ENCODE measurements at places on chromosomes 6 and 20.
A peak's percentile ranks its signal among the peaks of the same experiment; 100 is the strongest.

GRCh38 chr6:126072172-126072571, 85.8 kb downstream of the TRMT11 start:
- DNase-seq, result no peak

DNA sequence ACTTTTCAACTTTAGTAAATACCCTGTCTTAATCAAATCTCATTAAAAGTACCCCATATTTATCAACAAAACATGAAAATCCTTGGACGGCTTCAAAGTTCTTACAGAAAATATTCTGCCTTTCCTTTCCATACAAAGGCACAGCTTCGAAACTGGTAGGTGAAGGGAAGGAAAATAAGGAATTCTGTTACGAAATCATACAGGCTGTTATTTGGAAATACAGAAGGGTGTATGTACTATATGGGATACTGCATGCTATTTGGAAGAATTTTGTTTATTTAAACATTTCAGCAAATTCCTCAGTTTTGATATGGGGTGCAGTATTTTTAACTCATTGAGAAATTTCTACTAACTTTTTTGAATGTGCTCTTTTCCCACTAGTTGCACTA, 138.4 kb upstream of the BTN3A2 start:
- no peak for DNase-seq

DNA sequence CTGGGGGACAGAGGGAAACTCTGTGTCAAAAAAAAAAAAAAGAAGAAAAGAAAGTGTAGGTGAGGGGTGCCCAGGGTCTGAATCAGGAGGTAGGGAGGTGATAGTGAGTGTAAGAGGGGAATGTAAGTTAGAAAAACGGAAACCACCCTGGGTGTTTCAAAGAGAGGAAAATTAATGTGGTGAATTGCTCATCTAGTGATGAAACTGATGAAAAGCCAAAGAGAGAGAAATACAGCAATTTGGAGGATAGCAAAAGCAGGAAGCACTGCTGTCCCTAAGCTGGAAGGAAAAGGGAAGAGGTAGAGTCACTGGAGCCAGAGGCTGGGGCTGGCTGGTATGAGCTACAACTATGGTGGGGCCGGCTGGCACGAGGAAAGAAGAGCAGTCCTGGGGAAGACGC, 85.0 kb upstream of the CEP85L start:
- no peak for DNase-seq

- DNase-seq, result no peak
Measured at GRCh38 chr6:163092876-163093275, 321.6 kb upstream of the QKI start.

DNA sequence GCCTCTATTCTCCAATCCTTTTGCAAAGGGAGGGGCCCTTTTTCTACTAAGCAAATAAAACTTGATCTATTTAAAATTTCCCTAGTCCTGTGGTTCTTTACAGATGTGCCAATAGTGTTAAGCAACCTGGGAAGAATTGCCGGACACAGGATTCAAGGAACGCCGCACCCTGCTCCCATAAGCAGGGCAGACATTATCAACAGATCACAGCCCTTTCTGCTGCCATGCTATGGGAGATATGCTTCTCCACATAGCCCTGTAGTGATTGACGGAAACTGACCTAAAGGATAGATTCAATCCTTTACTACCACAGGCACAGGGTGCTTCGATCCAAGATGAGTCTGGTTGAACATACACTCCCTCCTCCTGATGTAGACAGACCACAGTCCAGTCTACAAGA, 118.4 kb upstream of the TRAF3IP2 start:
- no peak for DNase-seq

- DNase-seq, result no peak
Measured at GRCh38 chr6:109315341-109316110, 66.7 kb downstream of the CD164 start.

- no peak for DNase-seq
Measured at GRCh38 chr20:62366370-62367135, 559 bp downstream of the LAMA5 start.

DNA sequence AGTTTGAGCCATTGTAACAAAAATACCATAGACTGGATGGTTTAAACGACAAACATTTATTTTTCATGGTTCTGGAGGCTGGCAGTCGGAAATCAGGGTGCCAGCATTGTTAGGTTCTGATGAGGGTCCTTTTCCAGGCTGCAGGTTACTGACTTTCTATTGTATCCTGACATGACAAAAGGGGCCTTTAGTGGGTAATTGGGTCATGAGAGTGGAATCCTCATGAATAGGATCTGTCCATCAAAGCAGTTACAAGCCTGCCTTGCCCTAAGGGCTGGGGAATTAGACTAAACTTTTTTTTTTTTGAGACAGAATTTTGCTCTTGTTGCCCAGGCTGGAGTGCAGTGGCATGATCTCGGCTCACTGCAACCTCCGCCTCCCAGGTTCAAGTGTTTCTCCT, 347.9 kb upstream of the TSHZ2 start:
- no peak for DNase-seq

DNA sequence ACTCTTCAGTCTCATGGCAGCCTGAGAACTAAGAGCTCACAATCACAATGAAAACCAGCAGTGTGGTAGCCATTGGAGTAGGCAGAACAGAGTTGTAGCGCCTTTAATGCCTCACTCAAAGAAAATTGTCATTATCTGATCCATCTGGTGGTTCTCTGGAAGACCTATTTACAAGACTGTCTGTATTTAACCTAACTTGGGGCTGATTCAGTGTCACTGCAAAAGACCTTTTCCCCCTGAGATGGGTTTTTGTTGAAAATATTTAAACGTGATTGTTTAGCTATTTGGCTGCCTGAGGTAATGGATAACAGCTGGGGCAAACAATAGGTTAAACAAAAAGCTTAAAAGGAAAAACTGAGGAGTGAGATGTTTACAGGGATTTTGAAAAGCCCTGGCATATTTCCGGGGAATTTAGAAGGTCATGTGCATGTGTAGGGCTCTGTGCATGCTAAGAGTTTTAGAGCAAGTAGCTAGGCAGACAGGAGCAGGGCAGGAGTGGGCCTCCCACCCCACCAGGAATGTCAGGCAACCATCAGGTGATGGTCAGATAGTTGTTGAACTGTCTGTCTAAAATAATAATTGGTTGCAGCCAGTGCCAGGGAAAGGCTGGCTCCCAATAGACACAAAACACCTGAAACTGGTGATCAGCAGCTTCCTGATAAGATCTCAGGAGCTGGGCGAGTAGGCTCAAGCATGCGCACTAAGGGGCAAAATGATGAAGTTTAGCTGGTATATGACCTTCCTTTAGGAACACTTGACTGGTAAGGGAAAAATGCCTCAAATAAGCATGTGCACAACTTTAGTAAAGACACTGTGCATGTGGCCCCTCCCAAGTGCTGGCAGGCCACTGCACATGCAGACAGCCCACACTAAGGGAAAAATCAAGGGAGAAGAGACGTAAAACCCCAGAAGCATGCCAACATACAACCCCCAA, 70.8 kb upstream of the AKIRIN2 start:
- DNase-seq, result peak; percentile 22

- DNase-seq, result no peak
Measured at GRCh38 chr20:15851576-15852215, 721.6 kb downstream of the KIF16B start.

- DNase-seq, result no peak
Measured at GRCh38 chr20:16848061-16848460, 99.9 kb downstream of the OTOR start.

GRCh38 chr6:31068669-31069340, 43.6 kb downstream of the C6orf15 start:
- peak; percentile 57 for DNase-seq

DNA sequence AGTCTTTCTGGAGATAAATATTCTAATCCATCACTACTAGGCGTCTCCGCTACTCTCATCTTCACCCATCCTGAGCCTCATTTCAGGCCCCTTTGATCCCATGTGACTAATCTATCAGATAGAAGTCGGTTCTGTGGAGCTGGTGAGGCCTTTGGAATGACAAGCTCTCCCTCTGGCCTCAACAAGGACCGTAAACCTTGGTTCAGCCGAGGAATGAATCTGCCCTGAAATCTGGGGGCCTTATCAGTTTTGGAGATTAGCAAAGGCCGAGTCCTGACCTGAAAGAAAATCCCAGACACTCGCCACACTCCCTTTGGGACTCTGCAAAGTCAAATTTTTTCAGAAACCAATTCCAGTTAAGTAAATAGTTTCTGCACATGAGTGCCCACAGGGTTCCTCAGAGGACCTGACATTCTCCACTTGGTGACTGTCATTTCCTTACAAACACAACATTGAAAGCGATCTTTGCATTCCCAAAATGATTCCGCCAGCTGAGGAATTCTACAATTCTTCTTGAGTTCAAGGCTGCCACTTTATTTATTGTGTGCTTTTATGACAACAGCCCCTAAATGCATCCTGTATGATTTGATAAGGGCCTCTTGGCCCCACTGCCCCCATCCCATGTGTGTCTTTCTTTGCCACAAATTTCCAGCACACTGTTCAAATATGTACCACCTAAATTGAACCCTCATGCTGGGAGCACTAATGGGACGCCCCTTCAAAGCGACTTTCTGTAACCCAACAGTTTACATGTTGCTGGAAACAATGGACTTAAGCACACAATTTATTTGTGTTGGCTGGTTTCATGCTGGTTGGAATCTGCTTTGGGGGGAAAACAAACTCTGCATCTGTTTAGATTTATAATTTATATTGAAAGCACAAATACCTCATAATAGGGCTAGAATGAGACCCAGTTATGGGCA, 10.0 kb upstream of the RIPOR3 start:
- no peak for DNase-seq

DNA sequence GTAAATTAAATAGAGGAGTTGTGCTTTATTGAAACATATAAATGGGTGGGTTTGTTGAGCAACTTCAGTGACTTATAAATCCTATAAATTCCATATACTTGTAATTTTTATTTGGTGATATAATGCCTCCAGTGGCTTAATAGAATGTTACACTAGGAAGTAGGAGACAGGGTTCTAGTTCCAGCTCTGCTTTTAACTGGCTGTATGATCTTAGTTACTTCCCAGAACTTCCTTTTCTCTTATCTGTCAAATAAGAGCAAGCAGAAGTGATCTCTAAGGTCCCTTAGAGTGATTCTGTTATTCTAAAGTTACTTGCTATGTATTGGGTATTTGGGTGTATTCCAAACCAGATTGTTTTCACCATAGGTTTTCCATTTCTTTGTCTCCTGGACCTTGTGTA, 10.2 kb downstream of the ZSCAN23 start:
- DNase-seq, result no peak

GRCh38 chr6:2763876-2764540, 1.2 kb upstream of the WRNIP1 start:
- DNase-seq, result no peak

- DNase-seq, result no peak
Measured at GRCh38 chr20:676315-676937, 824 bp upstream of the SCRT2 start.

GRCh38 chr20:1933465-1933870, 38.3 kb downstream of the SIRPA start:
- DNase-seq, result peak; percentile 40

DNA sequence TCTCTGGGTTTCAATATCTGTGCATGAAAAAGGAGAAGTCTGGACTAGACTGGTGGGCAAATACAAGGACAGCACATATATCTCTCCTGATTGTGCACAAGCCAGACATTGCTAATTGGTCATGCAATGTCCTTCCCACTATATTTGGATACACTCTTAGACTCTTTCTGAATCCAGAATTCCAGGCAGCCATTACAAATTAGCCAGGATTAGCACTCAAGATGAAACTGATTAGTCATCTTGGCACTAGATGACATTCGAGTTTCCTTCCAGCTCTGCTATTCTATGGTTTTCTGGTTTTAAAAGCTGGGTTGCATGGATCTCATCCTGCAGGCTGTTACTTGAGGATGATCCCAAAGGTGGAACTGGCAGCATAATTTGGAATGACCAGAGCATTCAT, 73.2 kb downstream of the SCP2D1 start:
- no peak for DNase-seq

DNA sequence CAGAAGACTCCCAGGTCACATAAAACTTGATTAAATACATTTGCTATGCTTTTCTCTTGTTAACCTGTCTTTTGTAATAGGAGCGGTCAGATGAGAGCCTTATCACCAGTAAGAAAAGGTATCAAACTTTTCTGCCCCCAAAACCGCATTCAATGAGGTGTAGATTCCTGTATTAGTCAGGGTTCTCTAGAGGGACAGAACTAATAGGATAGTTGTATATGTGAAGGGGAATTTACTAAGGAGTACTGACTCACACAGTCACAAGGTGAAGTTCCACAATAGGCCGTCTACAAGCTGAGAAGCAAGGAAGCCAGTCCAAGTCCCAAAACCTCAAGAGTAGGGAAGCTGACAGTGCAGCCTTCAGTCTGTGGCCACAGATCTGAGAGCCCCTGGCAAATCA, 32.7 kb downstream of the PTPRK start:
- no peak for DNase-seq

DNA sequence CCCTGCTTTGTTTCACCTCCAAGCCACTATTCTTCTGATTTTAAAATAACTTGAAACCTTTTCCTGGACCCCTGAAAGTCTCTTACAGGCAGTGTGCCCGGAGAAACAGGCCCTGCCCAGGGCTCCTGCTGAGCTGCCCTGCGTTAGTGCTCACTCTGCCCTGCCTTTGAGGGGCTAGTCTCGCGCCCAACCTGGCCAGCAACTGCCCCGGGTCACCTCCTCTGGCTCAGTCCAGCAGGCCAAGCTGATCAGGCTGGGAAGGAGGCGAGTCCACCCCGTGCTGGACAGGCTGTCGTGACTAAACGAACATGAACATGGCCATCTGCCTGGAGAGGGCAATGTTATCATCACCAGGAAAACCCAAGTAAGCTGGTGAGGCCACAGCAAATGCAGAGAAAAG, 245.4 kb downstream of the ANKRD60 start:
- no peak for DNase-seq

- DNase-seq, result peak; percentile 75
Measured at GRCh38 chr6:24908650-24909035, 27.1 kb downstream of the RIPOR2 start.

DNA sequence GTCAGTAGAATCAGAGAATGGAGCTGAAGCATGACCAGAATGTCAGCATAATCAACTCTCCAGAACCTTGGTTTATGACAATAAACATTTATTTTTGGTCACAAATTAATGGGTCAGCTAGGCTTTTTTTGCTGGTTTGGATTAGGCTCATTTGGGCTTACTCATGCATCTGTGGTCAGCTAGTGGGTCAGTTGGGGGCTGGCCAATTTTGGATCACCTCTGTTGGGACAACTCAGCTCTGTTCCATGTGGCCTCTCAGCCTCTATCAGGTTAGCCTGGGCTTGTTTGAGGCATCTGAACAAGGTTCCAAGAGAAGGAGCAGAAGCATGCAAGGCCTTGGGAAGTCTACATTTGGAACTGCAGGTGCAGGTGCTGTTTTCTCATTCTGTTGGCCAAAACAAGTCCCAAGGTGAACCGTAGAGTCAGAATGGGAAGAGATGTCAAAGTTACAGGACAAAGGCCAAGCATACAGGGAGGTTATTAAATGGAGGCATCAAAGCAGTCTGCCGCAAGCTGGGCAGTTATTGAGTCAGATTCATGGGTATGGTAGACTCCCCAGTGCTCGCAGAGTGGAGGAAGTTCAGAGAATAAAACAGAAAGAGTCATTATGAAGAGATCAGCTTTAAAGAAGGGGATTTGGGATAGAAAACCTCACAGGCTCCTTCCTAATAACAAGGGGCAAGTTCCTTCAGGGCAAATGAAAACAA, 173.0 kb downstream of the PLCB4 start:
- DNase-seq, result peak; percentile 43

- DNase-seq, result no peak
Measured at GRCh38 chr20:1932971-1933370, 37.8 kb downstream of the SIRPA start.

All from GM04504 (cell line).